ENCODE measurements at places on chromosomes 12 and 14. TPM values are rescaled to one million over a fixed set of nuclear protein-coding genes. Genes with fewer than 3 reads are reported as not detected.

GRCh38 chr12:123900871-123901376 is 71.7 kb downstream of the CCDC92 start:
- DNase-seq = no peak

GRCh38 chr14:55194656-55195355 is 3.4 kb upstream of the DLGAP5 start:
- no peak for DNase-seq

DNA sequence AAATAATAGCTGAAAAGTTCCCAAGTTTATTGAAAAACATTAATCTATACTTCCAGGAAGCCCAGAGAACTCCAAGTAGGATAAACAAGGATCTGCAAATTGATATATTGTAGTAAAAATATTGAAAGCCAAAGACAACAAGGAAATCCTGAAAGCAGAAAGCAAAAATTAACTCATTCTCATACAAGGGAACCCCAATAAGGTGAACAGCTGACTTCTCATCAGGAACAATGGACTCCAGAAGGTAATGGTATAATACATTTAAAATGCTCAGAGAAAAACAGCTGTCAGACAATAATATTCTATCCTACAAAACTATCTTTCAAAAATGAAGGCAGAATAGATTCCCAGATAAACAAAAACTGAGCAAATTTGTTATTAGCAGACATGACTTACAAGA is 138.1 kb upstream of the BMP4 start:
- DNase-seq = no peak

- DNase-seq = peak; percentile 29
These were observed 846 bp upstream of the MTHFD1 start for GRCh38 chr14:64387232-64387781.

The PALS1 gene
- total RNA-seq = 15.8 TPM
